ENCODE measurements at places on chromosomes 11 and 22. TPM values are rescaled to one million over a fixed set of nuclear protein-coding genes. Genes with fewer than 3 reads are reported as not detected.

DNA sequence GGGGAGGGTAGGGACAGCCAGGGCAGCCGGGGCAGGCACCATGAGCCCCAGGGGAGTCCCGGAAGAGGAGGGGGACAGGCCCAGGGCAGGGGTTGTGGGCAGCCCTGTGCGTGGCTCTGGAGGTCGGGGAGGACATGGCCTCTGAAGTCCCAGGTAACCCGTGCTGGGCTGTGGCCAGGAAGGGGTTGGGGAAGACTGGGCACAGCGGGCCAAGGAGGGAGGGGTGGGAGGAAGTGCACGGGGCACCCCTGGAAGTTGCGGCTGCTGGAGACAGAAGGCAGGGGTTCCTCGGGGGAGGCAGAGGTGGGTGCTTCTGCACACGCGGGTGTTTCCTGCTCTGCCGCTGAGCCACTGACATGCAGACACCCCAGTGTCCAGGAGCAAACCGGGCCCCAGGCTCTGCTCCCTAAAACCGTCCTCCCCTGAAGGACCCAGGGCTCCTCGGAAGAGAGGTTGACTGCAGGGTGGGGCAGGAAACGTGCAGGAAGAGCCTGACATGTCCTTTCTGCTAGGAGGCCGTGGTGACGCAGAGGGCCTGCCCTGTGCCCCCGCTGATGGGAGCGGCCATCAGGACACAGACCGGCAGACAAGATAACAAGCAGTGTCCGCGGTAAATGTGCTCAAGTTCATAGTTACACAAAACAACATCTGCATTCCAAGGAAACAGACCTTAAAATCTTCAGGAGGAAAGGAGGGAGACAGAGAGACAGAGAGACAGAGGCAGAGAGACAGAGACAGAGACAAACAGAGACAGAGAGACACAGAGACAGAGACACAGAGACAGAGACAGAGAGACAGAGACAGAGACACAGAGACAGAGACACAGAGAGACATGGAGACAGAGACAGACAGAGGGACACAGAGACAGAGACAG, 5.7 kb downstream of the TNNI2 start:
- DNase-seq, result peak; percentile 53

Gene VPS11
- 20.2 TPM for total RNA-seq

GRCh38 chr11:118230088-118230487, 5.3 kb upstream of the JAML start:
- DNase-seq, result peak; percentile 33

GRCh38 chr22:39655004-39655579, 84.5 kb downstream of the CACNA1I start:
- no peak for DNase-seq

GRCh38 chr11:94722735-94723134, 45.4 kb upstream of the AMOTL1 start:
- DNase-seq, result no peak

GRCh38 chr22:28029201-28029948, 110.3 kb upstream of the PITPNB start:
- DNase-seq, result no peak

DNA sequence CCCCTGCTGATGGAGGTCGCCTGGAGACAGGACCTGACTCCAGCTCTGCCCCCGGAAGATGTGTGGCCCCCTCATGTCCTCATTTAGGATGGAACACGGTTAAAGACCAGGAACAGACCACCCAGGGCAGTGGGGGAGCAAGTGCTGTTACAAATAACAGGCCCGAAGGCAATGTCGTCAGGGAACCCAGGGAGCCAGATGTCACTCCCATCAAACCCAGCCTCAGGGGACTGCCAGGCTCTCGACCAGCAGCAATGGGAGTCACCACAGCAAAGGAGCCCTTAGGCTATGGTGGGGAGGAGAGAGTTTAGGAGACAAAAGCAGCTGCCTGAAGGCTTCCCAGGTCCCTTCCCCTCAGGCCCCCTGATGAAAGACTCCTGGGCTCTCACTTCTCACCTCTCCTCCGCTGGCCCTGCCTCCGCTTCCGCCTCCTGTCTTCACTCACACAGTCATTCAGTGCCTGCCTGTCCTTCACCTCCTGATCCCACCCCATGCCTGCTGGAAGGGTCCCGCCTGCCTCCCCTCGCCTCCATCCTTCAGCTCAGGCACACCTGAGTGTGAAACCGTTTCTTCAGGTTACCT, 4.4 kb downstream of the RPS19BP1 start:
- DNase-seq, result no peak

Gene KDELR3
- total RNA-seq, result 0.72 TPM

Gene OR4A47
- not detected for total RNA-seq

- no peak for DNase-seq
Observed at GRCh38 chr11:27233654-27234042, 129.4 kb downstream of the CCDC34 start.

DNA sequence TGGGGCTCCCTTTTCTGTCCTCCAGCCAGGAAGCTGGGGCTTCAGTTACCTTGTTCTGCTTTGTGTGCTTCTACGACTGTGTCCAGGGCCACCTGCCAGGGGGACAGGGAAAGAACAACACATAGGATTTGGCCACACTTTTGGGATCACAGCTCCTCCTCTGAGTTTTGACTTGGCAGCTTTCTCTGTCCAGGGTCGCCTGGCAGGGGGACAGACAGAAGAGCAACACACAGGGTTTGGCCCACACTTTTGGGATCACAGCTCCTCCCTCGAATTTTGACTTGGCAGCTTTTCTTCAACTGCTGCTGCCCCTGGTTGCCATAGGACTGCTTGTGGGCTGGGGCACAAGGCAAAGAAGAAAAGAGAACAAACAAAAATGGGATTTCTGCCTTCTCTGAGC, 19.1 kb downstream of the INCENP start:
- DNase-seq, result no peak

Gene LYVE1
- total RNA-seq, result not detected

DNA sequence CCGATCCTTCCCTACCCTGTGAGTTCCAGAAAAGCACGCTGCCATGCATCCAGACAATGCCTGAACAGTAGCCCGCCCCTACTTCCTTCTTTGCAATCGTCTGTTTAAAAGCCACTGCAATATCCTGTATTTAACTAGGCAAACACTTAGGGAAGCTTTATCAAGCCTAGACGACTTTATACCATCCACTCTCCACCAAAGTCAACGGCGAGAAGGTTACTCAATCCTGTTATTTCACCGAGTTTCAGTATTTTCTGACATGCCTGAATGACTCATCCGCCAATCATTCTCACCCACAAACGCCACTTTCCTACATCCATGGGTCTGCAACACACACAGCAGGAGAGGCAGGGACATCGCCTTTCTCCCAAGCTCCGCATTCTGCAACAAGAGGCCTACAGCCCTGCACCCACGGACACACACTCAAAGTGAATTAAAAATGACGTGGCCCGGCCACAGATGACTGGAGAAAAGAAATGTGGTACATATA, 9.3 kb downstream of the CELSR1 start:
- DNase-seq, result no peak

Gene C11orf16
- not detected for total RNA-seq

GRCh38 chr11:57903441-57904123, 120.1 kb upstream of the OR9Q1 start:
- peak; percentile 34 for DNase-seq

DNA sequence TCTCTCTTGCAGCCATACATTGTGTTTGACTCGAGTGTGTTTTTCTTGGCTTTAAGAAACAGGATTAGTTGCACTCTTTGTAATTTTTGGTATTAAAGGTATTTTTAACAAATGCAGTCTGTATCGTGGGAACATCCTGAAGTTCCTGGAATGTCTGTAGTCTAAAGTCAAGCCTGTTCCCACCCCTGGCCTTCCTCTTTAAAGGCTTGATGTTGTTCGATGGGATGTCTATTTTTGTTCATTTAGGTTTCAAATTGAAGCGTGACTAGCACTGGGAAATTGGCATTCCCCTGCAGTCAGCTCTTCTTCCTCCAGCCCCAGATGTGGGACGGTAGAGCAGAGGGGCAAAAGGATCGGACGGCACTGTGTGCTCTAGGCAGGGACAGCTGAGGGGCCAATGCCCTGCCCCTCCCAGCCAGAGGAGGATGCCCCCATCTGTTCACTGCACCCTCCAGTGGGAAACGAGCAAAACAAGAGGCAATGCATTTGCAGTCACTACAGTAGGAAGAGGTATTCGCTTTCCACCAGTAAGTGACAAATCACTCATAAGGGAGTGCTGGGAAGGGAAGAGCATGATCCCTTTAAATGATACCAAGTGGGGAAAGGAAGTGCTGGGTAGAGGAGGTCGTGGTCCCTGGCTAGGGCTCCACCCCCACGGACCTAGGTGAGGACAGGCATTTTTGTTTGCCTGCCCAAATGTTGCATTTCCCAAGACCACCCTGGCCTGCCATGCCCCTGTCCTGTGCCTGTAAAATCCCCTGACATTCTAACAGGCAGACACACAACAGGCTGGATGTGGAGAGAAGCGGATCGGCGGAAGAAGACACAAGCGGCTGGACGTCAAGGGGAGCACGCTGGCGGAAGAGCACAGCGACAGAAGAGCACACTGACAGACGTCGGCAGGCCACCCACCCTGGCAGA, 47.4 kb upstream of the SEPTIN5 start:
- DNase-seq, result no peak

Gene ZP1
- not detected for total RNA-seq

Gene HSPB2
- not detected for total RNA-seq

DNA sequence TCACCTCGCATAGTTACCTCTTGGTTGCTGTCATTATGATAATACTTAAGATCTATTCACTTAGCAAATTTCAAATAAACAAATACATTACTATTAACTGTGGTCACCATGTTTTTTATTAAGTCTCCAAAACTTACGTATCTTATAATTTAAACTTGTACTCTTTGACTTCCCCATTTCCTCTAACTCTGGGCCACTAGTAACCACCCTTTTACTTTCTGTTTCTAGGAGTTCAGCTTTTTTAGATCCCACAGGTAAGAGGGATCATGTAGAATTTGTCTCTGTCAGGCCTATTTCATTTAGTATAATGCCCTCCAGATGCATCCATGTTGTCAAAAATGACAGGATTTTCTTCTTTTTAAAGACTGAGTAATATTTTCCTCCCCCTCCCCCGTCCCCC, 212.4 kb upstream of the C11orf87 start:
- no peak for DNase-seq

DNA sequence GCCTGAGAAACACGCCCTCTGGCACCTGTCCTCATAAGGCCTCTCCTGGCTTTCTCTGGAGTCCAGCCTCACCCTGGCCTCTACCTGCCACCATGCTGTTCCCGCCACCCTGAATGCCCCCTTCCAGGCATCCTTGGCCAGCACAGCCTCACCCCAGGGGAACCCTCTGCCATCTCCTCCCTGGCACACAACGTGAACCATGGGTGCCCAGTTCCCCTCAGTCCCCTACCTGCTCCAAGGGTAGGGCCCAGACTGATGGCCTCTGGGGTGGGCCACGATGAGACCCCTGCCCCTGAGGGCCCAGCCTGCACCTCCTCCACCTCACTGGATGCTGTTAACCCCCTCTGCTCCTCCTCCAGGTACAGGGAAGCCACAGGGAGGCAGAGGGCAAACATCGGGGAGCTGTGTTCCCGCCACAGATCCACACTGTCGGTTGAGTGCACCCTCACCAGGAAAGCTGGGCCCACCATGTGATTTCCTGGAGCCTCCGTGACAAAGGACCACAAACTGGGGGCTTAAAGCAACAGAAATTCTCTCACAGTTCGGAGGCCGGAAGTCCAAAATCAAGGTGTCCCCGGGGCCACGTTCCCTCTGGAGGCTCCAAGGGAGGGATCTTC, 169.6 kb downstream of the BRD1 start:
- no peak for DNase-seq

- peak; percentile 69 for DNase-seq
Observed at GRCh38 chr11:75492181-75492820, 33.4 kb downstream of the GDPD5 start.

Gene PRODH
- not detected for total RNA-seq

GRCh38 chr11:35131886-35132285, 7.1 kb upstream of the CD44 start:
- DNase-seq, result no peak

Gene CUL5
- total RNA-seq, result 35.4 TPM

Gene CARD16
- total RNA-seq, result 16.9 TPM

DNA sequence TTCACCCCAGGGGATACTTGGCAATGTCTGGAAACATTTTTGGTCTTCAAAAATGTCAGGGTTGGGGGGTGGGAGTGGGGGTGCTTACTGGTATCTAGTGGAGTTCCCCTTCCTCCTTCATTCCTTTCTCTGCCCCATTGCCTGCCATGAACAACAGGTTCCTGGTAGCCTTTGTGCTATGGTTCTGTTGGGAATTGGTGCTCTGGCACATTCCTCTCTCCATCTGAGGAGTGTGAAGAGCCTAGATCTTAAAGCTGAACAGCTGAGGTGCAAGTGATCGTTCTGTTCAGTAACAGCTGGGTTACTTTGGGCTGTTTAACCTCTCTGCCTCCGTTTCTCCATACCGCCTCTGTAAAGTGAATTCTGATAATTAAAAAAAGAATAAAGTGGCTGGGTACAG, 64.3 kb downstream of the C22orf31 start:
- no peak for DNase-seq

DNA sequence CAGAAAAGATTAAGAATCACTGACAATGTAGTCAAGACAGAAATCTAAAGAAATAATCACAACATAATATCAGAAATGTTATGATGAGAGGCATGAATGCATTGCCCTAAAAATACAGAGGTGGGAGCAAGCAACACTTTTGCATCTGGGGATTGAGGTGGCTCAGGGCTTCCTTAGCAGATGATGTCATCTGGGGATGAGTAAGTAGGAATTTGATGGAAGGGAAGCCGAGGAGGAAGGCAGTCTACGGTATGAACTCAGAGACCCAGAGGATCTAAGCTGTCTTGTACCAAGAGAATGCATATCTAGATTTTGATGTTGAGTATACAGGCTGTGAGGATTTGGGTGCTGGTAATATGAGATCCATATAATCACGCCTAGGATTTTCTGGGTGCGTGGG, 193.0 kb upstream of the SNX19 start:
- no peak for DNase-seq

Gene KBTBD3
- total RNA-seq, result 4.8 TPM

Gene KCNJ5
- total RNA-seq, result not detected

- no peak for DNase-seq
Observed at GRCh38 chr11:2574043-2574552, 125.7 kb downstream of the KCNQ1OT1 start.

DNA sequence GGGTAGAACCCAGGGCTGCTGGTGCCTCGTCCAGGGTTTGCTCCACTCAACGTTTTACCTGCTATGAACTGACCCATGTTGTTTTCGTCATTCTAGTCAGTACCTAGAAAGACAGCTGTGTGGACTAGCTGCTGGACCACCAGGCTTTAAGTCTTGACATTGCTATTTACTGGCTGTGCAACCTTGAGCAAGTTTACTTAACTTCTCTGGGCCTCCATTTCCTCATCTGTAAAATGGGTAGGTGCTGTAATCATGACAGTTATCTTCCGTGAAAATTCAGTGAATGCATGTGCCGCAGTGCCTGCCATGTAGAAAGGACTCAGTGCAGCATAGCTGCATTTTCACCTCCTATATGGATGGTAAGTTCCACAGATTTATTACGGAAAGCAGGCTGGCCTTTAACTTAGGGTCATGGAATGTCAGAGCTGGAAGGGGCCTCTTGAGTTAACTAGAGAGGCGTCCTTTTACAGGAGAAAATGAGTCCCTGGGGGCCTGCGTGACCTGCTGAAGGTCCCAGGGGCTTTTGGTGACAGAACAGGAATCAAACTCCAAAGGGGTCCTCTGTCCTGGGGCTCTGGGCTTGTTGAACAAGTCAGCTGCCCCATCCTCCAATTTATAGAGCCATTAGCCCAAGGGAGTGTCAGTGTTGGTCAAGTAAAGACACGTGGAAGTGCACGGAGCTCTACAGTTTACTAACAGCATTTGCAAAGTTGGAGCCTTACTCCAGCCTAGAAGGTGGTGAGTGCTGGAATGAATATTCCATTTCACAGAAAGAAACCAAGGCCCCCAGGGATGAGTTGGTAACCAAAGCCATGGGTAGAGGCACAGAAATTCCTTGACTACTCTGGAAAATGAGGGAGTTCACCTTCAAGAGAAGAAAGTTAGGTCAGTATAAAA, 12.0 kb upstream of the MALAT1 start:
- DNase-seq, result no peak

GRCh38 chr11:40338739-40339138, 1120.7 kb downstream of the LRRC4C start:
- no peak for DNase-seq

Measured in activated naive CD8-positive, alpha-beta T cell treated with anti-CD3 and anti-CD28 coated beads for 36 hours (primary cell).